GM23338 (cell line): ENCODE measurements at places on chromosomes 7 and 10. TPM values are rescaled to one million over a fixed set of nuclear protein-coding genes. Genes with fewer than 3 reads are reported as not detected.

The SLC29A4 gene
- 8.1 and 8.8 TPM in 2 replicates for total RNA-seq

The SPDYE5 gene
- not detected in 2 replicates for total RNA-seq

The HELLS gene
- total RNA-seq, result 776 and 869 TPM in 2 replicates

The TNS3 gene
- total RNA-seq, result 20.6 and 28.7 TPM in 2 replicates

The EMX2 gene
- not detected in 2 replicates for total RNA-seq

The ATP5MK gene
- 227 and 351 TPM in 2 replicates for total RNA-seq

The RAMP3 gene
- total RNA-seq, result 0.35 and 4.6 TPM in 2 replicates

DNA sequence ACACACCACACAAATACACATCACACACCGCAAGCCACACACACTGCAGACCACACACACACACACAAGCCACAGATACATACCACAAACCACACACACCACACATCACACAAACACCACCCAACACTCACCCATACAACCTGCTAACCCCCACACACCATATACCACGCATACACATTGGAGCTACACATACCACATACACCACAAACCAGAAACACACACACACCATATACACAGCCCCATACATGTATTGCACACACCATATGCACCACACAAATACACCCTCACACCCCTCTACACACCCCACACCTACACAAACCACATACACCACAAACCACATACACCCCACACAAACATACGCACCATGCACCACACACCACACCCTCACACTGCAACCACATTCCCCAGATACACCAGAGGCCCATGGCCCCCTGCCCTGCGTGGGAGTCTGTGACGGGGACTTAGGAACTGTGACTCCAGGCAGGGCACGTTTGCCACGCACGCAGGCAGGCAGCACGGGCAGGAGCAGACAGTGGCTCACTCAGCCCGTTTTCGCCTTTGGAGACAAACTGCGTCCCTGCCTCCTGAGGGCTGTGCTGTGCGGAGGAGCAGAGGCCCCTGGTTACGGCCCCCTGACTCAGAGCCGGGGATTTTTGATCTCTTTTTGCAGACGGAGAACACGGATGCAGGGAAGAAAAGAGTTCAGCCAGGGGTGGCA lies 52.6 kb downstream of the TMEM209 start:
- DNase-seq, result no peak

- no peak for DNase-seq
Observed at GRCh38 chr10:16919121-16919982, 102.1 kb upstream of the RSU1 start.

- DNase-seq, result no peak
Observed at GRCh38 chr10:45135443-45136198, 134.9 kb downstream of the ZNF22 start.

- no peak for DNase-seq
Observed at GRCh38 chr10:35961501-35961900, 319.4 kb upstream of the FZD8 start.

GRCh38 chr7:147569116-147569913 lies 1021.3 kb upstream of the C7orf33 start:
- no peak for DNase-seq

DNA sequence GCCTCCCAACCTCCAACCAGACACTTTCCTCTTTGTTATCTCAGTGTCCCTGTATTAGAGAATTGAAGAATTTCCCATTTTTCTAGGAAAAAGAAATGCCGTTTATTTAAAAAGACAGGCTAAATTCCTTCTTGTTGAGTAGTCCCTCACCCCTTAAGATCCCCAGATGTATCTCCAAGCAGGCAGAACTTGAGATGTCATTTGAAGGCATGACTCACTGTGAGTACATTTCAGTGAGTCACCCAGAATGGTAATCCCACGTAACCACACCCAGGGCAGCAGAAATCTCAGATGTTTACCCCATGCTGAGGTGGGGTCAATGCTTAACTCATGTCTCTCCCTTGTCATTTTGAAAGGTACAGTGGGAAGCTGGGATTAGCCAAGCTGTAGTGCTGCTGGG lies 4.4 kb downstream of the ZNF655 start:
- no peak for DNase-seq

DNA sequence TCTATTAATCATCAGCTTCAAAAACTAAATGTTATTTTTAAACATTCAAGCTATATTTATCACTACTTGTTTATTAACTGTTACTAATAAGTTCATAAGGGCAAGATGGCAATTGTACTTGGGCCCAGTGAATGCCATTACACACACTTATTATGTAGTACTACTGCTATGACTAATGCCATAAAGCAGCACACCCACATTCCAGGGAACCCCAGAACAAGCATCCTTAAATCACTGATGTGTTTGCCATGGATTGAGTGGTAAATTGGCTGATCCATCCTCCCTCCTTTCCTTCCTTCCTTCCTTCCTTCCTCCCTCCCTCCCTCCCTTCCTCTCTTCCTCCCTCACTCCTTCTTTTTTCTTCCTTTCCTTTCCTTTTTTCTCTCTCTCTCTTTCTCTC lies 37.4 kb upstream of the RSU1 start:
- DNase-seq, result no peak
